Ureter (tissue), 1 donor: ENCODE measurements at places on chromosomes 11 and 22.

DNA sequence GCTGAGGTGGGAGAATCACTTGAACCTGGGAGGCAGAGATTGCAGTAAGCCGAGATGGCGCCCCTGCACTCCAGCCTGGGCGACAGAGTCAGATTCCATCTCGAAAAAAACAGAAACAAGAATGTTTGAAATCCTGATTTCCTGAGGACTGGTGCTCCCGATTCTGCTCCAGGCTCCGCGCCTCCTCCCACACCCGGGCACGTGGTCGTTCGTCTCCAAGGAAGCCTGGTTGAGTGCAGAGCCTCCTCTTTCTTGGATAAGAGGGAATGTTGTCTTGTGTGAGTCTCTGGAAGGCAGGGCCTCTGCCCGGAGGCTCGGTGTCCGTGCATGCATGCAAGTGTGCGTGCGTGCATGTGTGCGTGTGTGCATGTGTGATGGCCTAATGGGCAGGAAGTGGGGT, 30.1 kb downstream of the BRSK2 start:
- DNase-seq: no peak

GRCh38 chr22:38418589-38418988, 36.4 kb downstream of the KCNJ4 start:
- DNase-seq: no peak

DNA sequence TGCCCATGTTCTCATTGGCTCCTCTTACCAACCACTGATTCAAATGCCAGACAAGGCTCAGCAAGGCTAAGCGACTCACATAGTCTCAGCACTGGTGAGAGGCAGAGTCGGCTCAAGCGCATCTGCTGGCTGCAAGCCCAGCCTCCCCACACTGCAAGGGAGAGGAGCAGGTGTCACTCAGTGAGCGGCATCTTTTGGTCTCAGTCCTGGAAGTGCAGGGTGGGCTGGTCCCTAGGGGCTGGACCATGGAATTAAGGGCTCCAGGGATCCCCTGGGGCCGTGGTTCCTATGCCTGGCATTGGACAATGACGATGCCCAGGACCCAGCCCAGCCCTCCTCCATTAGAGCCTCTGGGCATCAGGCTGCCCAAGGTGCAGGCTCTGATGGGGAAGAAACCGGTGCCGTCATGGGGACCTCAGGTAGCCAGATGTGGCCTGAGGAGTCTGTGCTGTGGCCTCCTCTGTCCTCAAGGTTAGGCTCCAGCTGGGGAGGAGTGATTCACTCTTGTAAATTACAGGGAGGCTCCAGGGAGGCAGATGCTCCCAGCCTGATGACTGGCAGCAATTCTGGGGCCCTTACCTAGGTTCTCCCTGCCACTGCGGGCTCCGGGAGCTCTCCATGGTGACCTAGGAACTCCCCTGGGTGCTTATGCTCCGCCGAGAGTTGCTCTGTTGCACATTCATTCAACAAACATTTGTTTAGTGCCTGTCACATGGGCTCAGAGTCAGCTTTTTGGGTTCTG, 28.0 kb downstream of the FADS2 start:
- DNase-seq: no peak

- DNase-seq: no peak
These were observed 55.0 kb downstream of the TRAF6 start for GRCh38 chr11:36454941-36455631.

- DNase-seq: no peak
These were observed 134.9 kb downstream of the CCDC81 start for GRCh38 chr11:86509588-86509974.

DNA sequence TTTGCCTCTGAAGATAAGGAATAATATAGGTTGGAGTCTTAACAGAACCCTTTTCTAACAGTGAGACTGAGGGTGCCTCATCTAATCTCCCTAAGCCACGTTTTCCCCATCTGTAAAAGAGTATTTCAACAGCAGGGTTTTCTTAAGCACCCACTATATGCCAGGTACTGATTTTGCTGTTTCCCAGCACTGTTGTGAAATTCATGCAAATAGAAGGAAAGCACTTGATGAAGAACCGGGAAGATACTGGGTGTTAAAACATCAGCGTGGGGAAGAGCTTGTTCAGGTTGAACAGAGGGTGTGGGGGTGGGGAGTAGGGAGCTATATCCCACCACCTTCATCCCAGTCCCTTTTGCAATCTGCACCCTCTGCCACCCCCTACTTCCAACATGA, 2.8 kb downstream of the HMOX1 start:
- no peak for DNase-seq

- DNase-seq: no peak
These were observed 193.9 kb upstream of the RAG2 start for GRCh38 chr11:36791957-36792356.

- no peak for DNase-seq
These were observed 120.1 kb upstream of the SLC5A12 start for GRCh38 chr11:26841818-26842473.

GRCh38 chr11:77187111-77187750, 59.2 kb downstream of the MYO7A start:
- no peak for DNase-seq

- no peak for DNase-seq
These were observed 81.7 kb downstream of the MPPED2 start for GRCh38 chr11:30504468-30504867.

DNA sequence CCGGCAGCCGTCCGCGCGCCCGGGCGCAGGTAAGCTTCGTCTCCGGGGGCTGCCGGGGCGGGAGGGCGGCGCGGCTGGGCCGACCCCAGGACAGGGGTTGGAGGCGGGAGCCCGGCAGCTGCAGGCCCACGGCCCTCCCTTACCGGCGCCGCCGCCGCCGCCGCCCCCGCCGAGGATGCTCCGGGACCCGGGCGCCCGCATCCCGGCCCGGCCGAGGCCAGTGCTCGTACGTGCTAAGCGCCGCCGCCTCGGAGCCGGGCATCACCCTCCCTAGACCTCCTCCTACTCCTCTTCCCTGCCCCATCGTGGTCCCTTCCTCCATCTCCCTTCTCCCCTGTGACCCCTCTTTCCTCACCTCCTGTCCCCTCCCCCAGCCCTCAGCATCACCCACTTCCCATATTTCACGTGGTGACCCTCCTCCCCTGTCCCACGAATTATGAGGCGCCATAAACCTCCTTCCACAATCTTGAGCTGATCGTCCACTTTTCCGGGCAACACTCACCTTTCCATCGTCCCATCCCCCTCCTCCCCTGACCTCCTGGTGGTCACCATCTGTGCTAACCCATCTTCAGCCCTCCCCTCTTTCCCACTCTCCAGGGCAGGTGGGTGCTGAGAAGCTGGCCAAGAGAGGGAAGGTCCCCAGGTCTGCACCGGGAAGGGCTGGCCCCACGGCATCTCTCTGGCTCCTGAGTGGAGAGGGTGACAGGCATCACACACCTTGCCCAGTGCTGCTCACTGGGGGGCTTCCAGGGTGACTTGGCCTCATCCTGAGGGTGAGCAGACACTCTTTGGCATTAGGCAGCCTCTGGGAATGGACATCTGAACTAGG, 612 bp downstream of the ASPHD2 start:
- no peak for DNase-seq

DNA sequence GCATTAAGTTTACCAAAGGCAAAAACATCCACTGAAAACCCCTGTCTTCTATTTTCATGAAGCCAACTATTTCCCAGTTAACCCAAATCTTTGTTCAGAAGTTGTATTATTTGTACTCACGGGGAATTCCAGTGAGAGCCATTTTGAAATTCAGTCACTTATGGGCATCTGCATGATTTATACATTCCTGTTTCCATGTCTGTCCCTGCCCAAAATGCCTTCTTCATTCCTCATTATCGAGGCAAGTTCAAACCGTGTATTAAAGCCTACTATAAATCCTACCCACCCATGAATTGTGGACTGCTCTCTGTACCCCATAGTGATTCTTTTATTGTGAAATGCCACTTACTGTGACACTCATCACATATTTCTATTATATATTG, 772.7 kb downstream of the DLG2 start:
- DNase-seq: no peak

- DNase-seq: no peak
These were observed 50.8 kb downstream of the NTM start for GRCh38 chr11:131421066-131421855.

GRCh38 chr22:42217019-42217751, 53.3 kb downstream of the TCF20 start:
- DNase-seq: no peak

DNA sequence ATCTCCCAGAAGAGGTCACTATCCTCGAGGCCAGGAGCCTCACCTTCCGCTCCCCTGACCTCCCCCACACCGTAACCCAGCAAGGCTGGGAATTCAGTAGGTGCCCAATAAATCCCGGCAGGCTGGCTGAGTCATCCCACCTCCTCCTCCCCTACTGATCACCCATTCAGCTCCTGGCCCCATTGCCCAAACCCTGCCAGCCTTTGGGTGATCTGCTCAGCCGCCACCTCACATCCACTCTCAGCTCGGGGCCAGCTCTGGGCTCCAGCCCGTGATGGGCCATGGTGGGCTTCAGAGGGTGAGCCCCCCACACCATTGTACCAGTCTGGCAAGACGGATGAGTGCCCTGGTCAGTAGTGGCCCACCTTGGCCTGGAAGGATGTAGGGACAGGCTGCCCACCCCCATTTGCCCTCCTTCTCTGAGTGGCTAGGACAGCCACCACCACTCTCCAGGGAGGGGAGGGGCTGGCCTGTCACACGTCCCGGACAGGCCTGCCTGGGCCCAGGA, 8.2 kb downstream of the TRPM5 start:
- DNase-seq: no peak

- DNase-seq: no peak
These were observed 12.9 kb upstream of the POU2AF3 start for GRCh38 chr11:111285189-111286091.

- DNase-seq: no peak
These were observed 10.2 kb downstream of the SLC25A1 start for GRCh38 chr22:19168088-19168890.

DNA sequence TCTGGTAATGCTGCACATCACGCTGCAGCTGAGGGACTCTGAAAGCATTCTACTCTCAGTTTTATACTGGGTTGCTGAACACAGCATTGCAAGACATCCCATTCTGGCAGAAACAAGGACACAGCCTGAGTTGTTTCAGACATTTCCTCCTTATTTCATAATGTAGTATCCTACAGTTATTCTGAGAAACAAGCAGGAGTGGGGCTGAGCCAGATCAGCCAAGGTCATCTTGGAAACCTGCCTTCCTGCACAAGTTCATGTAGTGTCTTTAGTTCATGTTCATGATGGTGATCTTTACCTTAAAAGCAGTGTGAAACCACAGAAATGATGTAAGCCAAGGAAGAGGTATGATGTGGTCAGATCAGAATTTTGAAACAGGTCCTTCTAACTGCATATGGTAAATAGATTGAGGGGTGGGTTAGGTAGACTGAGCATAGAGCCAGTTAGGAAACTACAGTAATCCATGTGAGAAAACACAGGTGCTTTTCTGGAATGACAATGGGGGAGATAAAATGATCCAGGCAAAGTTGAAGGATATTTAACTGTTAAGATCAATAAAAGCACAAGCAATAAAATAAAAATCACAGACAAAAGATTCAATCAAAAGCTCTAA, 1686.8 kb downstream of the LRRC4C start:
- no peak for DNase-seq

GRCh38 chr11:1838077-1838425, 730 bp upstream of the TNNI2 start:
- no peak for DNase-seq

GRCh38 chr22:31287818-31288495, 4.3 kb downstream of the PIK3IP1 start:
- DNase-seq: no peak

DNA sequence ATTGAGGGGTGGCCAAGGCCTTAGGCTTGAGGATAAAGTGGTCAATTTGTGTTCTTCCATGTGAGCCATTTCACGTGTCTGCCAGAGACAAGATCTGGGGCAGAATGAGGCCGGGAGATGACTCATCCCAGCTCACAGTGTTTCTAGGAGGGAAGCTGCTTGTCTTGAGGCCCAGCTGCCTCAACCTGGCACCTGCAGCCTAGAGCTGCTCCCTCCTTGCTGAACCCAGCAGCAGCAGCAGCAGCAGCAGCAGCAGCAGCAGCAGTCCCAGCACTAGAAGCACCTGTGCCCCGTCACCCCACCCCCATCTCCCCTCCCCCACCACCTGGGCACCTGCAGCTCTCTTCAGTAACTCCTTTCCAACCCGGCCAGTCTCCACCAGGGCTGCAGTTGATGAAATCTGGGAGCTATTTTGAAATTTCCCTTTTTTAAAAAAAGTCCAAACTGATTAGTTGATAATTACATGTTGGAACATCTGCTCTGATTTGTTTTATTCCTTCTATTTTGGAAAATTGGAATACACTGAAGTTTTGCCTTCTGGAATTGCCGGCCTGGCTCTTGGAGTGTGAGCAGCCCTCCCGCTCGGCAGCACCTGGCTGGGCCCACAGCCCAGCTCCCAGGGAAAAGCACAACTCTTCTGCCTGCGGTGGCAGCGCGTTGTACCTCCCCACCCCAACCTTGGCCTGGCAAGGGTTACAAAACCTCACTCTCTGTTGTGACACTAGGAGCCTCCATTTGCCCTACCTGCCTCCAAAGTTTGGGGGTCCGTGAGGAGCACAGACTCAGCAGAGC, 143.5 kb downstream of the NXPE2 start:
- DNase-seq: no peak

- no peak for DNase-seq
These were observed 443.4 kb downstream of the MIAT start for GRCh38 chr22:27100789-27101188.

DNA sequence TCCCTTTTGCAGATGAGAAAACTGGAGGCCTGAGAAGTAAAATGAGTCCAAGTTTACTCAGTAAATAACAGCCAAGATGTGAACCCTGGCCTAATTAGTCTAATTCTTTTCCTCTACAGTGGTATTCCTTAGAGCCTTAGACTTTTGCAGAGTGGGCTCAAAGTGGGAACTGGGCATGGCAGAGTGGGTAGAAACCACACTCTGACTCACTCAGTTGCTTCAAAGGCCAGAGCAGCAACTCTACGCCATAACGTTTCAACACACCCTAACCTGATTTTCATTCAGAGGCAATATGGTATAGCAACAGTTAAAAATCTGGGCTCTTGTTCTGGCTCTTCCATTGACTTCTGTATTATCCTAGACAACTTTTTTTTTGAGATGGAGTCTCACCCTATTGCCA, 2.8 kb downstream of the THRSP start:
- no peak for DNase-seq

DNA sequence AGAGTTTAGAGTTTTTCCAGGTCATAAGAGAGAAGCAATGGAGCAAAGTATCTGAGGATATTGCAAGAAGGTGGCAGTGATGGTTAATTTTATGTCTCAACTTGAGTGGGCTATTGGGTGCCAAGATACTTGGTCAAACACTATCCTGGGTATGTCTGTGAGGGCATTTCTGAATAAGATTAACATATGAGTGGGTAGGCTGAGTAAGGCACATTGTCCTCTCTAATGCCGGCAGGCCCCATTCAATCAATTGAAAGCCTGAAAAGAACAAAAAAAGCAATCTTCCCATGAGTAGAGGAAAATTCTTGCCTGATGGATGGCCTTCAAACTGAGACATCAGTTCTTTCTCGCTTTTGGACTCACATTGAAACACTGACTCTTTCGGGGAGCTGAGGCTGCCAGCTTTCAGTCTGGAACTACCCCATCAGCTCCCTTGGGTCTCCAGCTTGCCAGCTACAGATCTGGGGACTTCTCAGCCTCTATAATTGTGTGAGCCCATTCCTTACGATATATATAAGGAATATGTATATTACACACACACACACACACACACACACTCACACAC, 228.8 kb downstream of the BUD13 start:
- no peak for DNase-seq

GRCh38 chr11:44967930-44968496, 17.3 kb upstream of the TP53I11 start:
- no peak for DNase-seq
